NCI-H510A (cell line): ENCODE measurements at places on chromosomes 13 and 19.

DNA sequence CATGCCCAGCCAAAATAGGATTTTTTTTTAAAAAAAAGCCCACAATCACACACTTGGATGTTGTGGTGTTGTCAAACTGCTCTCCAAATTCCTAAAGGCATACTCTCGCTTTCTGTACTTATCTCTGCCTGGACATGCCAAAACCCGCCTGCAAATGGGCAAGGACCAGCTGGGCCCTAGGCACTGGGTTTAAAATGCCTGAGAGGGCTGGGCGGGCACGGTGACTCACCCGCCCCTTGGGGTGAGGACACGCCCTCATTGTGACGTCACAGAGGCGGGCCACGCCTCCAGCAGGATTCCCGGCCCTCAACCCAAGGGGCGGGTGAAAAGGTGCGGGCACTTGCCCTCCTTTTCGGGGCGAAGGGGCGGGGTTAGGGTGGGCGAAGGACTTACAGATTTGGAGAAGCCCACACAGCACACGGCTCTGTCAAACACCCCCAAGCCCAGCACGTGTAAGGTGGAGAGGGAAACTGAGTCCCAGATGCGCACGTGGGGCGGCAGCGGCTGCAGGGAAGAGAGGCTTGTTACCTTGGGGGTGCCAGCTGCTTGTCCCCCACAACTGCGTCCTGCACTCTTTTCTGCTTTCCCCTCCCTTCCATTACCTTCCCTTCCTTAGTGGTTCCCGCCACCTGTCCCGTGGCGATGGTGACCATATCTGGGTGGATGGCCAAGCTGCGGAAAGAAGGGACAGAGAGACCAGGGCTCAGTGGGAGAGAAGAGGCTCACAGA is 6.6 kb downstream of the EML2 start:
- no peak for DNase-seq

DNA sequence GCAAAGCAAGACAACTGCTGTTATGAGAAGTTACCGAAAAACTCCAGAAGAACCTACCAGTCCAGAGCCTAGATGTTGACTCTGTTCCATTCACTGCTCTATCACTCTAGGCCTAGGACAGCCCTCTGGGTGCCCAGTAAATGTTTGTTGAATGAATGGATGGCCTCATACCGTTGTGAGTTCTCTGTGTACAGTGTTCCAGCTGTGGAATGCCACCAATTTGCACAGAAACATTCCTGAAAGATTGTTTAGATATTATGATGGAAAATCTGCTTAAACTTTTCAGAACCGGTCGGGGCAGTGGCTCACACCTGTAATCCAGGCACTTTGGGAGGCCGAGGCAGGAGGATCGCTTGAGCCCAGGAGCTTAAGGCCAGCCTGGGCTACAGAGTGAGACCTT is 1.3 kb upstream of the FBL start:
- no peak for DNase-seq

DNA sequence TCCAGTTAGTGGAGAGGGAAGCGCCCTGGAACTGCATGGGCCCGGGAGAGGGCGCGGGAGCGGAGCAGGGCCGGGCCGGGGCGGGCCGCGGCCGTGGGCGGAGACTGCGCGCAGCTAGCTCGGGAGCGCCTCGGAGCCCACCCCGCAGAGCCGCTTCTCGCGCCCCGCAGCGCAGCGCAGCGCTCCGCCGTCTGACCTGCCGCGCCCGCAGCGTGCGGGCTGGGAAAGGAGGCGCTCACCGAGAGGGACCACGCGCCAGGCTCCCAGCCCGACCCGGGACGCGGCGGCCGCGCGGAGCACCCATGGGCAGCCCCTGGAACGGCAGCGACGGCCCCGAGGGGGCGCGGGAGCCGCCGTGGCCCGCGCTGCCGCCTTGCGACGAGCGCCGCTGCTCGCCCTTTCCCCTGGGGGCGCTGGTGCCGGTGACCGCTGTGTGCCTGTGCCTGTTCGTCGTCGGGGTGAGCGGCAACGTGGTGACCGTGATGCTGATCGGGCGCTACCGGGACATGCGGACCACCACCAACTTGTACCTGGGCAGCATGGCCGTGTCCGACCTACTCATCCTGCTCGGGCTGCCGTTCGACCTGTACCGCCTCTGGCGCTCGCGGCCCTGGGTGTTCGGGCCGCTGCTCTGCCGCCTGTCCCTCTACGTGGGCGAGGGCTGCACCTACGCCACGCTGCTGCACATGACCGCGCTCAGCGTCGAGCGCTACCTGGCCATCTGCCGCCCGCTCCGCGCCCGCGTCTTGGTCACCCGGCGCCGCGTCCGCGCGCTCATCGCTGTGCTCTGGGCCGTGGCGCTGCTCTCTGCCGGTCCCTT is at the start of gene MLNR:
TSS of gene MLNR (plus strand) at position 303 of the 820 bp plus-strand sequence. CDS start at position 303, 0 bp downstream.
- DNase-seq, result peak; percentile 10

DNA sequence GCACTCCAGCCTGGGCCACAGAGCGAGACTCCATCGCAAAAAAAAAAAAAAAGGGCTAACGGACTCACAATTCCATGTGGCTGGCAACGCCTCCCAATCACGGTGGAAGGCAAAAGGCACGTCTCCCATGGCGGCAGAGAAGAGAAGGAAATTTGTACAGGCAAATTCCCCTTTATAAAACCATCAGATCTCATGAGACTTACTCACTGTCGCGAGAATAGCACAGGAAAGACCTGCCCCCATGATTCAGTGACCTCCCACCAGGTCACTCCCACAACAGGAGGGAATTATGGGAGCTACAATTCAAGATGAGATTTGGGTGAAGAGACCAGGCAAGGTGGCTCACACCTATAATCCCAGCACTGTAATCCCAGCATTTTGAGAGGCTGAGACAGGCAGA is 18.7 kb upstream of the NMRK2 start:
- no peak for DNase-seq

GRCh38 chr13:105139048-105139379 is 1396.4 kb downstream of the EFNB2 start:
- no peak for DNase-seq

DNA sequence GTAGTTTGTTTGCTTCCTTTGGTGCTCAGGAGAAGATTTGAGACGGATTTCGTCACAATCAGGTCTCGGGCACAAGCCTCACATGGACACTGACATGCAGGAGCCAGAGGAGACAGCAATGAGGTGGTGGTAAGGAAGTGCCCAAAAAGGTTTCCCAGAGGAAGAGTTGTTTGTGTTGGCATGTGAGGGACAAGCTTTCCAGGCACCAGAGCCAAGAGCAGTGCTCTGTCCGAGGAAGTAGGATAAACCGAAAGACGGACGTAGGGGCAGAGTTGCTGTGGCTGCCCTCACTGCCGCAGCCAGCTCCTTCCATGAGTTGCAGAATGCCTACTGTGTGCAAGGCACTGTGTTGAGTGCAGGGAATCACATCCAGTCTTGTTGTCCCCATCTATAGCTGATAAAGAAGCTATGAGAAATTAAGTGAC is 27.7 kb downstream of the SAE1 start:
- DNase-seq, result no peak

DNA sequence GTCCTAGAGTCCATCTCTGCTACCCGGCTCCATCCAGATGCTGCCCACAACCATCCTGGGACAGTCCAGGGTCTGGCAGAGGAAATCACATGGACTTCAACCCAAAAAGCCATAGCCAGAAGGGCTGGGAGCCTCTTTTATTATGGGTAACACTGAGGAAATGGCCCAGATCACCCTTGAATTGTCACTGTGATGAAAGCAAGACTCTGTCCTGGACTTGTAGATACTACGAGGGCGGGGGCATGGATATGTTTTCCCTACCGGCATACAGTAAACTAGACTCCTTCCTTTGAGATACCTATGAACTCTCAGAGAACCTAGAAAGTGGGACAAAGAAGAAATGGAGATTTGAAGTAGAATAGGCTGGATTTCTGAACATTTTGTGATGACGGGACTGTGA is 110.3 kb downstream of the LACC1 start:
- no peak for DNase-seq

GRCh38 chr19:11479898-11480714 is 740 bp downstream of the ELAVL3 start:
- DNase-seq, result no peak

GRCh38 chr19:49430172-49430677 is 5.0 kb downstream of the GFY start:
- no peak for DNase-seq

GRCh38 chr13:42009057-42009456 is 39.4 kb upstream of the DGKH start:
- no peak for DNase-seq

DNA sequence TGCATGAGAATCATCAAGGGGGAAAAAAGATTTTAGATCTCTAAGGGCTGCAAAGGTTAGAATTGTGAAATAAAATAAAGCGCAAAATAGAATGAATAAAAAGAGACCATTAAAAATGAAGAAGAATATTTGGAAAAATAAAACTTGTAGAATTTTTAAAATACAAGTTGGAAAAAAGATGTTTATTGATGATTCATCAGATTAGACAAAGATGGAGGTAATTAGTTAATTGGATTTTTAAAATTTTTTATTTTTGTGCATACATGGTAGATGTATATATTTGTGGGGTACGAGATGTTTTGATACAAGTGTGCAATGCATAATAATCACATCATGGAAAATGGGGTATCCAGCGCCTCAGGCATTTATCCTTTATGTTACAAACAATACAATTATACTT is 143.3 kb downstream of the MAB21L1 start:
- DNase-seq, result no peak

DNA sequence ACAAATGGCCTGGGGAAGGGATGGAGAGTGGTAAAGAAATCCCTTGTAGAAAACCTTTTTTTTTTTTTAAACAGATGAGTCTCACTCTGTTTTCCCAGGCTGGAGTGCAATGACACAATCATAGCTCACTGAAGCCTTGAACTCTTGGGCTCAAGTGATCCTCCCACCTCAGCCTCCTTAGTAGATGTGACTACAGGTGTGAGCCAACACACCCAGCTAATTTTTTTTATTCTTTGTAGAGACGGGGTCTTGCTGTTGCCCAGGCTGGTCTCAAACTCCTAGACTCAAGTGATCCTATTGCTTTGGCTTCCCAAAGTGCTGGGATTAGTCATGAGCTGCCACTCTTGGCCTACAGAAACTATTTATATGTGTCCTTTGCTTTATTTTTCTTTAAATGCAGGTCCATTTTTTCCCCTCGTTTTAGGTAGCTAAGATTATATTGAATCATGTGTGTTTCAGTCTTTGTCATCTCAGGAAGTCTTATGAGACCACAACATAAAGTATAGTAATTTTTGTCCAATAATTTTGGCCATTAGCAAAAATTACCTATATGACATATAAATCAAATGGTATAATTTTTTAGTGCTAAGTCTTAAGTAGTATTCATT is 10.5 kb downstream of the LPAR6 start:
- DNase-seq, result no peak

- DNase-seq, result no peak
These were observed 23.2 kb downstream of the PDS5B start for GRCh38 chr13:32609428-32609827.

GRCh38 chr13:81207231-81207630 is 866.3 kb upstream of the SPRY2 start:
- DNase-seq, result no peak

DNA sequence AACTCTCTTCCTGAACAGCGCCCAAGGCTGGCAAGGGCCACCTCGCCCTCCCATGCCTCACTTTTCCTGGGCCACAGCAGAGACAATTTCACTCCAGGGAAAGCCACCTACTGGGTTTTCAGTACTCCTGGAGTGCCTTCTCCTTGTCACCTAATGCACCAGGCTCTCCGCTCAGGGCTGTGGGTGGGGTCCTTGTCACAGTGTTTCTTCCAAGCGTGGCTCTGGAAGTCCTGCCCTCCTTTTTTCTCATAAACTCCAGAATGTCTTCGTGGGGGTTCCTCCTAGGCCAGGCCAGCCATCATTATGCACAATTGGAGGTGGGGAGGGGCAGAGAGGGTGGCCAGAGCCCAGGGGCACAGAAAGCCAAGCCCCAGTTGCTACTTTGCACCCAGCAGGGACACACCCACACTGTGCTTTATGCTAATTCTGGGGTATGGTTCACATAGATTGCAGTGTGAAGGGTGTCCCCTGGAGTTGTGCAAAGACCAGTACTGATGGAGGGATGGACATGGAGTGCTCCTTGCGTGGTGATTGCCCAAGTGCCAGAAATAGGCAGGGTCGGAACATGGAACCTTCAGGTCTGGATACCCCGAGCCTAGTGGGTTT is 78.8 kb downstream of the CHST8 start:
- no peak for DNase-seq

DNA sequence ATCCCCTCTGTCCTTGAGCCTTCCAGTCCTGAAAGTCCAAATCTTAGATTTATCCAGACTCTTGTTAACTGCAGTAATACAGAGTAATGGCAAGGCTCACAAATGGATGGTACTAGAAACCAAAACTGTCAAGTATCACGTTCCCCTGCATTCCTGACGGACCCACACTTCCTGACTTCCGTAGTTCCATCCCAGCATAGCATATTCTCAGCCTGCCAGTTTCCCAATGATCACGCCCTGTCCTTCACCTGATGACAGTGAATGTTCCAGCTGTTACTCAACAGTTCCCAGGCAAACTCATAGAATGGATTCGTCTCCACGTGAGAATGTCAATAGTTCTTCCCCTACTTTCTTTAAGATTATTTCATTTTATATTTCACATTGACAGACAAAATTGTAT is 33.6 kb downstream of the SLC7A1 start:
- DNase-seq, result no peak

DNA sequence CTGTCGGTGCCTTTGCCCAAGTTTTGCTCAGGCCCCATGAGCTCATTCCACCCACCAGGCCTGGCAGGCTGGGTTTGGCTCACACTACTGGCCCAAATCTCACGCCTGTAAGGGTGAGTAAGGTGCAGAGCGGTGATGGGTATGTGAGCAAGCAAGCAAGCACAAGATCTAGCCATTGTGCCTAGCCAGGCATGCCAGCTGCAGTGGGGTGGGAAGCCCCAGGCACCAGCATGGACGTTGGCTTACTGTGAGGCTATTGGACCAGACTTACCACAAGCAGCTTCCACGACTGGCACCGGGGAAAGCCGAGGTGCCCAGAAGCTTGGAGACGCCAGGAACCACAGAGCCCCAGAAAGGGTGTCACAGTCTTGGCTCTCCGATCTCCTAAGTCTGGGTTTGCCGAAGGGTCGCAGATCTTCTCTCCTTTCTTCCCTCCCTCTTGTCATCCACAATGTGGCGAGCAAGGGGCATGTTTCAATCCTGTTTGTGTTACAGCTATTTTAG is 2659.4 kb upstream of the PCDH20 start:
- no peak for DNase-seq

- DNase-seq, result no peak
These were observed 143.5 kb downstream of the RXFP2 start for GRCh38 chr13:31882794-31883193.

DNA sequence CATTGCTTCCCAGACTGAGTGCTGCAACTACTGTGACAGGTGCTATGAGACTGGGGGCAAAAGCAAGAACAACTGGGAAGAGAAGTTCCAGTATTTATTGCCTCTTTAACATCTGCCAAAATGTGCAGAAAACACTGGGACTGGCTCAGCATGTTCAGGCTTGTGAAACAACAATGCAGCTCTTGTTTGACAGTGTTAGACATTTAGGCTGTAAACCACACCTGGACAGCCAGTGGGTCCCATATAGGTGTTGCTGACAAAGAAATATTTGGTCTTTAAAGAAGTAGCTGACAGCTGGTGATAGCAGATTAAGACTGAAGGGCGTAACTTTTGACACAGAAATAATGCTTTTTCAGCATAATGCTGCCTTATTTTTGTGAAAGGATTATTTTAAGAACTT is 88.1 kb downstream of the STOML3 start:
- DNase-seq, result no peak
